Hypothalamus (tissue), 51 donors: ENCODE measurements at places on chromosomes 2 and 18.

GRCh38 chr2:101367508-101367907 is 19.8 kb downstream of the CREG2 start:
- no peak for DNase-seq

DNA sequence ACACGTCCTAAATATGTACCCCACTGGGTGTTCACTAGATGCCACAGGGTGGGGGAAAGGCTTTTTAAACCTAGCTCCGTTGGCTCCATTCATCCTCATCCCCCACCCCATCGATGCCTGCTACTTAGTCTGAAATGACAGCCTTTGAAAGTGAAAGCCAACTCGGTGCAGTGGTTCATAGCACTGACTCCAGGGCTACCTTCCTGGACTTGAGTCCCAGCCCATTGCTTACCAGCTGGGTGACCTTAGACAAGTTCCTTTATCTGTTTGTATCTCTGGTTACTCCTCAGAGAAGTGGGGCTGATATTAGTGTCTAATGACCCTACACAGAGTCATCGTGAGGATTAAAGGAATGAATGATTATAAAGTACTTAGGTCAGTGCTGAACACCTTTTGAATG is 24.4 kb downstream of the EHD3 start:
- DNase-seq = no peak

GRCh38 chr2:171406044-171406443 is 27.7 kb downstream of the METTL8 start:
- DNase-seq = no peak

- DNase-seq = no peak
Measured at GRCh38 chr2:186526281-186526680, 40.2 kb downstream of the ZC3H15 start.

DNA sequence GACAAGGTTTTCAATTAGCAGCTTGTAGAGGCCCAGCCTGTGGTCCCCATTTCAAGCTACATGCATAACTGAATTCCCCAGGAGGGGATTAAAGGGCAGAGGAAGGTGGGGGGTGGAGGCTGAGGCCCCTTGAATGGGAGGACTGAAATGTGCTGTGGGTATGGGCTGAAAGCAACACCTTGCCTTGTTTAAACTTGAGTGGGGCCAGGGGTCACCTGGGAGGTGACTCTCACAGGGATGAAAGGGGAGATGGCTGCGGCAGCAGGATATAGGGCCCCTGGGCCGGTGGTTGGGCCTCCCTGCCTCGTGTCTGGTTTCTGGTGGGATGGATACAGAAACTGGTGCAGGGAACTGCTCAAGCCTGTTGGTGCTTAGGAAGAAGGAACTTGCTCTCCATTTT is 225.9 kb upstream of the SPRED2 start:
- no peak for DNase-seq

GRCh38 chr2:220057391-220057790 is 430.0 kb downstream of the SLC4A3 start:
- DNase-seq = no peak

- no peak for DNase-seq
Measured at GRCh38 chr2:51903728-51904127, 871.8 kb upstream of the NRXN1 start.

GRCh38 chr2:174729797-174730697 is 34.2 kb downstream of the CHRNA1 start:
- no peak for DNase-seq

- DNase-seq = no peak
Measured at GRCh38 chr2:160916300-160916699, 243.9 kb upstream of the TANK start.

- DNase-seq = no peak
Measured at GRCh38 chr2:232341739-232342126, 36.8 kb upstream of the ALPP start.

GRCh38 chr2:231626449-231626848 is 33.8 kb downstream of the TEX44 start:
- no peak for DNase-seq

GRCh38 chr18:79629249-79629558 is 50.4 kb upstream of the CTDP1 start:
- no peak for DNase-seq

DNA sequence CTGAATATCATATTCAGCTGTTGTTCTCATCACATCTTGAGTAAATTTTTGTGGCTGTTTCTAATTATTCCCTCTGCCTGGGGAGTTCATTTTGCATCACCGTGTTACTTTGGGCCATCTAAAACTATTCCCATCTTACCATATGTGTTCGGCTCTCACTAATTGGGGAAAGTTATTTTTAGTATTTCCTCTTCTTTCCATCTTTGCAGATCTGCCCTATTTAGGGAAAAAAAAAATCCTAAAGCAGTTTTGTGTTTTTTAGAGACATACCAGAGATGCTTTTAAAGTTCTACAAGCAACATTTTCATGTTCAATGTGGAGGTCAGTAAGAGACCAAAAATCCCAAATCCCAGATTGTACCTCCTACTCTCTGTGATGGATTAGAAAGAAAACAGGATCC is 111.3 kb upstream of the NDUFV2 start:
- no peak for DNase-seq

DNA sequence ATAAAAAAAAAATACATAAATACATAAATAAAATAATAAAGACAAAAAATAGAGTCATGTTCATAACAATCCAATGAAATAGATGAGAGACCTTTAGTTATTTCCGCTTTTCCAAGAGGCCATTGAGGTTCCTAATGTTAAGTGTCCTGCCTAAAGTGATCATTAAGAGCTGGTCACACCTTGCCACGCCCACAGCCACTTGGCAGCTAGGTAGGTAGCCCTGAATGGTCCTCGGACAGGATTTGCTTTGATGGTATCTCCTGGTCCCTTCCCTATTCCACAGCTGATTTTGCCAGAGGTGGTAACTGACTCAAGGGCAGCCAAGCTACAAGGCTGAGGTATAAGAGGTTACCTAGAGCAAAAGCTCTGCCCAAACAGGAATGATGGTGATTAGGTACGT is 24.5 kb upstream of the TANC1 start:
- DNase-seq = no peak

GRCh38 chr18:50751490-50751889 is 68.3 kb downstream of the MRO start:
- DNase-seq = no peak

DNA sequence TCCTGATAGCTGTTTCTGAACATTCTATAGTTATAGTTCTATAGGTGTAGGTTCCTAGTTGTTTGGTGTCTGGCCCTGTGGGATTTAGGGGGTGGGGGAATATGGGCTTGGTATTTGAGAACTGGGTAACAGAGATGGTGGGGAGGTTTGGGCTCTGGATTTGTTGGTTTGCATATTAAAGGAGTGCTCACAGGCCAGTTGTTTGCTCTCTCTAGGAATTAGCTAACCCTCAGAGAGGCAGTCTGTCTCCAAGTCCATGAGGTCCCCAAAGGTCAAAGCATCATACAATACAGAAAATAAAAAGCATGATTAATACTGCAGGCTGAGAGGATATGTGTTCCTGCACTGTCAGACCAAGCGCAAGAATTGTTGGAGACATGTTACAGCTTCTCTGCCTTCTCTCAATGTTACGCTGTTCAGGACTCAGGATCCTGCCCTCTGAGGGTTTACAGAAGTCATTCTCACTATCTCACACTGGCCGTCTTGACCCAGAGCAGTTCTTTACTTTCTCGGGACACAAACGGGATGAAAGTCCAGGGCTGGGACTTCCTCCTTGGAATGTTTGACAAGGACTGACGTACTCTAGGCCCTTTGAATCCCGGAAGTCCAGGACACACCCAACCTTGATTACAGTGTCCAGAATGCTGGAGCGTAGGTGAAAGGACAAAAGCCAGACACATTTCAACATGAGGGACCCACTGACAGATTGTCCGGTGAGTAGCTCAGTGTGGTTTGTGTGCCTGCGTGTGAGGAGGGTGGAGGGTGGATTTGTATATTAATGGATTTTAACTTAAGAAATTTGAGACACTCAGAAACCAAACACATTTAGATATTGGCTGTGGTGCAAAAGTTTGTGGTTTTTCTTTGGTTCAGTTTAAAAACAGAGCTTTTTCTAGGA is at the start of gene NOSTRIN:
Gene NOSTRIN, plus strand, starts transcription at position 677 of the 898 bp plus-strand sequence. Its CDS starts 10 bp downstream, at position 687.
- no peak for DNase-seq

DNA sequence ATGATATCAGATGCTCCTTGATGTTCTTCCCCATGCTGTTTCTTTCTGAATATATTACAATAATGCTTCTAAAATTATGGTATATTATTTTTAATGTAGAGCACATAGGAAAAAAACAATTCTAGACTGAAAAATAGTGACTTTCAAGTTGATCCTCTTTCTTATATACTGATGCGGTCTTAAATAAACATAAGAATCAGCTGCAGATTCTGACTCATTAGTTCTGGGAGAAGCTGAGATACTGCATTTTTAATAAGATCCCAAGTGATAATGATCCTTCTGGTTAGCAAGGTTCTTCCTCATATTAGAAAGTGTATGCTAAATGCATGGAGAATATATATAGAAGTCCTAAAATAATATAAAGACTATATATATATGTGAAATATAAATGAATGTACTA is 124.9 kb downstream of the XIRP2 start:
- no peak for DNase-seq

DNA sequence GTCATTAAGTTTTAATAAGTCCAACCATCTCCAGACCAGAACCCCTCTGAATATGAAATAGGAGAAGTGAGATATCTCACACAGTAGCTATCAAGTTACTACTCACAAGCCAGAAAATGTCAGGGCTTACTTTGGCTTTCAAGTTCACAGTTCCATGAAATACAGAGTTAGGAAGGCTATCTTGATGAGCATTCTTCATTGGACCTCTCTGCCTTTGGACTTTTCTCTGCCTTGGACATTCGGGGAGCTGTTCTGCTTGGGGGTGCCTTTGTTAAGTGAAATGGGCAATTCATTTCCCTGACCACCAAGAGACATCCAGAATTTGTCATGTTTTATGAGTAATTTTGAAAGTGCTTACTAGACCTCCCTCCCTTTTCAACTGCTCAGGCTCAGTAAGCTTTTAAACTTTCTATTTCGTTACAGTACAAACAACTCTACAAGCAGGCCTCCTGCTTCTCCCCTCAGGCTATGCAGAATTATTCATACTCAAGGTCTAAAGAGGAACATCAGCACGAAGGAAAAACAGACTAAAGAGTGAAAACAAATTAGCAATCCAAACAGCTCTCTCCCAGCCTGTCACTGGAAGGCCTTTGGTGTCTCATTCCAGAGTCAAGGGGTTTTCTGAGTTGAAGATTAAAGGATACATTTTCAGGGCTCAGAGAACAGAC is 95.3 kb downstream of the MREG start:
- no peak for DNase-seq

DNA sequence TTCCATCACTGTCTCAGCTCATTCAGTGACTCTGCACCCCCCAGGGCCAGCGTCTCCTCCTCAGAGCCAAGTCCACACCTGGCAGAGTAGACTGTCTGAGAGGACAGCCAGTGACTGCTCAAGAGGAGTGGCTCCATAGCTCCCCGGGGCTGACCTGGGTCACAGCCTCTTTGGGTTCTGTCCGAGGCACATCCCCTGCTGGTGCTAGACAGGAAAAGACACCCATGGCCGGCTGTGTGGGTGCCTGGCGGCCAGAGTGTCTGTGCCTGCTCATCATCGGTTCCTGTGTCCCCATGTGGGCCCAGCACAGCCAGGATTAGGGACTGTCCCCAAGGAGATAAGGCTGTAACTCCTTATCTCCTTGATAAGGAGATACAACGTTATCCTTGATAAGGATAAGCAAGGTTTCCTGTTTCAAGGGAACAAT is 3.5 kb upstream of the CROCC2 start:
- no peak for DNase-seq

GRCh38 chr2:157902692-157903091 is 26.6 kb upstream of the ACVR1 start:
- DNase-seq = no peak

DNA sequence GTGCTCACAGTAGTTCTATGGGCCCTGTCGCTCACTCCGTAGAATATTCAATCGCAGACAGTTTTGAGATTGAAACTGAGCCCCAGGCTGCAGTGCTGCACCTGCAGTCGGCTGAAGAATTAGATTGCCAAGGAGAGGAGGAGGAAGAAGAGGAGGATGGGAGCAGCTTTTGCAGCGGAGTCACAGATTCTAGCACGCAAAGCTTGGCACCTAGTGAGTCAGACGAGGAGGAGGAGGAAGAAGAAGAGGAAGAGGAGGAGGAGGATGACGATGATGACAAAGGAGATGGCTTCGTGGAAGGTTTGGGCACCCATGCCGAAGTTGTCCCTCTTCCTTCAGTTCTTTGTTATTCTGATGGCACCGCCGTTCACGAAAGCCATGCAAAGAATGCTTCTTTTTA is 115.2 kb downstream of the GALNT3 start:
- DNase-seq = no peak

DNA sequence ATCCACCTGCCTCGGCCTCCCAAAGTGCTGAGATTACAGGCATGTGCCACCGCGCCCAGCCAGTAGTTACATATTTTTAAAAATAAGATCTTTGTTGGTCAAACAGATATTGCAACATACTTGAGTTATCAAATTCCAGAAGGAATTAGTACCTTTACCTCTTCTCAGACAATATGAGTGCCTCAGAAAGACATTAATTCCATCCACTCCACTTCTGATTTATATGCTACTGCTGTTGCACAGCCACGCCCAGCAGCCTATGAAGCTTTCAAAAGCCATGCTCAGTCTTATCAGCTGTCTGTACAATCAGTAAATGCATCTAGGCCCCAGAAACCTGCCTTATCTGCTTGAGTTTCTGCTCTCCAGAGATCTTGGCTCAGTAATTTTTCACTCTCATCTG is 47.8 kb downstream of the MEX3C start:
- DNase-seq = no peak

GRCh38 chr2:68274022-68274421 is 21.7 kb upstream of the PPP3R1 start:
- DNase-seq = no peak

GRCh38 chr18:68418881-68419280 is 296.0 kb downstream of the TMX3 start:
- no peak for DNase-seq

GRCh38 chr2:42788-43187 is 3.5 kb downstream of the FAM110C start:
- no peak for DNase-seq

DNA sequence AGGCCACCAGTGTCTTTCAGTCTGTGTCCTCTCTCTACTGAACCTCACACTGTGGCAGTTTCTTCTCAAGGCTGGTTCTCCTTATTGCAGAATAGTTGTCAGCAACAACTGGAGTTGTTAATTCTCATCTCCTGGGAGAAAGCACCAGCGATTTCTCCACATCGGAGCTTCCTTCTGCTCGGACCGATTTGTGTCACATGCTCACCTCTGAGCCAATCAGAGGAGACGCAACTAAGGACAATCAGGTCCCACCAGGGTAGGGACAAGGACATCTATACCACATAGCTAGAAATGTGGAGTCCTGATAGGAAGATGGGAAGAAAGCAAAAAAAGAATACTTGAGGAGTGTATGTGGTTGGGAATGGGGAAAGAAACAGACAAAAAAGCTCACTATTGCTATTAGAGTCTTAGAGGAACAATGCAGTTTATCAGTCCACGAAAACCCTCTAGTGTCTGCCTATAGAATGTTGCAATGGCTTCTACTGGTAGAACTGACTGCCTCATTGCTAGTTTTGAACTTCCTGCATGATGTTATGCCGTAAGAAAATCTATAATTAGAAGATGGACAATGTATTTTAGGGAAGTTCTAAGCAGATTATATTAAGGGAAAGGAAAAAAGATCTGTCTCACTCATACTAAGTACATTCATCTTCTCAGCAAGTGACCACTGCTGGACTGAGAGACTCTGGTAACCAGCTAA is 169.7 kb downstream of the CDCA7 start:
- DNase-seq = no peak
